NCI-H524 (cell line): ENCODE measurements at places on chromosomes 4 and X.

GRCh38 chrX:138298268-138298667, 413.2 kb downstream of the FGF13 start:
- peak; percentile 3 for DNase-seq

GRCh38 chr4:137621056-137621455, 88.8 kb upstream of the PCDH18 start:
- peak; percentile 64 for DNase-seq

DNA sequence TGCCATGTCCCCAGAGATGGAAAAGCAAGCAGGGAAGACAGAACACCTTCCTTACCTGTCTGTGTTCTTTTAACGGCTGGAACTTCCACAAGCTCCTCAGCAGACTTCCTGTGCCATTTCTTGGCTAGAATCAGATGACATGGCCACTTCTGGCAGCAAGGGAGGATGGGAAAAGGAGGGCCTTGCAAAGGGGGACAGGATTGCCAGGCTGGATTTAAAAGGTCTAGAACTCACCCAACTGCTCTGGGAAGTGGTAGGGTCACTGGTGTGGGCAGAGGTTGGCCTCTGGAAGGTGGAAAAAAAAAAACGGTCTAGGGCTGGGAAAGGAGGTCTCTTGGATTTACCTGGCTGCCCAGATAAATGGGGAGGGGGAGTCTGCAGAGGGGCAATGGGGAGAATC, 1.6 kb upstream of the USP11 start:
- no peak for DNase-seq

- DNase-seq: no peak
These were observed 460.8 kb downstream of the TMA16 start for GRCh38 chr4:163955288-163955687.

DNA sequence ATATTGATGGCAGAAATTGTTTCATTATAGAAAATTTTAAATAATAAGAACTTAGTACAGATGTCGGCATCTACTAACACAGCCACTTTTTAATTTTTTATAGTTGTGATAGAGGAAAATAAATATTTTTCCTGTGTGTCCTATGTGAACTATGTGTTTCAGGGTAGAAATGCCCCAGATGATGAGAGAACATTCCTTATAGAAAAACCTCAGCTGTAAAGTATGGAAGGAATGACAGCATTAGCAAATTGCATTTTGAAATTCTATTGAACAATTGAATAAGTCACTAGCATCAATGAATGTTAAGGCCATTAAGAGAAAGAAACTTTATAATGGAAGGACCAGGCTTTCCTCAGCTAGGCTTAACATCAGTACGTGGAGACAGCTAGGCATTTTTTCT, 149.2 kb downstream of the CFAP299 start:
- no peak for DNase-seq

DNA sequence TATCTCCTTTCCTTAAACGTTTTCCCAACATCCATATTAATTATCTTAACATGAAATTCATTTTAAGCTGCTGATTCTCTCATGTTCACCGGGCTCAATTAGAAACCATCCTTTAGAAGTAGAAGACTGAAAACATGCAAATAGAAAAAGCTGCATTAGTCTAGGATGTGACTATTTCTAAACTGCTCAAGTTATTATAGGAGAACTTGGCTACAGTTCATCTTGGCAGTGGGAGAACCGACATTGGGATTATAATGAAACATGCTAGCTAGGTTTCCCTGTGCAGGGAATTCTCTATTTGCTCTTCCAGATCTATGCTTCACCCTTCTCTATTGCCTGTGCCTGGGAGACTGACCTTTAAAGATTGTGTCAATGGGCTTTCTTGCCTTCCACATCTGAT, 151.0 kb upstream of the PPARGC1A start:
- DNase-seq: no peak

- DNase-seq: no peak
These were observed 3.6 kb downstream of the ARAF start for GRCh38 chrX:47564438-47565085.

- no peak for DNase-seq
These were observed 157.6 kb downstream of the ARX start for GRCh38 chrX:24858004-24858746.

GRCh38 chrX:140766024-140766611, 56.6 kb downstream of the LINC00632 start:
- peak; percentile 48 for DNase-seq

DNA sequence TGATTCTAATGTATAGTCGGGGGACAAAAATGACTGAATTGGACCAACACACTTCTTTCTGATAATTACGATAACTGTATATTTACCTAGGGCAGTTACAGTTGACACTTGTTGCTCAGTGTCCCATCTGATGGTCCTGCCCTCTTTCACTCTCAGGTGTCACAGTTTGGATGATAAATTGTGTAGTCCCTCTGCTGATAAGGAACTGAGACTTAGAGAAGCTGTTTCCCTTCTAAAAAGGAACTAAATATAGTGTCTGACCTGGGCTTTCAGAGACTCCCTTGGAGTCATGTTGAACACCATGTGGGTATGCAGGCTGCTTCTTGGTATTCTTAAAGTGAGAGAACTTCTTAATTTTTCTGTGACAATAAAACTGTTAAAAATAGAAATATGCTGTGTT, 23.7 kb upstream of the PNPLA4 start:
- DNase-seq: no peak

DNA sequence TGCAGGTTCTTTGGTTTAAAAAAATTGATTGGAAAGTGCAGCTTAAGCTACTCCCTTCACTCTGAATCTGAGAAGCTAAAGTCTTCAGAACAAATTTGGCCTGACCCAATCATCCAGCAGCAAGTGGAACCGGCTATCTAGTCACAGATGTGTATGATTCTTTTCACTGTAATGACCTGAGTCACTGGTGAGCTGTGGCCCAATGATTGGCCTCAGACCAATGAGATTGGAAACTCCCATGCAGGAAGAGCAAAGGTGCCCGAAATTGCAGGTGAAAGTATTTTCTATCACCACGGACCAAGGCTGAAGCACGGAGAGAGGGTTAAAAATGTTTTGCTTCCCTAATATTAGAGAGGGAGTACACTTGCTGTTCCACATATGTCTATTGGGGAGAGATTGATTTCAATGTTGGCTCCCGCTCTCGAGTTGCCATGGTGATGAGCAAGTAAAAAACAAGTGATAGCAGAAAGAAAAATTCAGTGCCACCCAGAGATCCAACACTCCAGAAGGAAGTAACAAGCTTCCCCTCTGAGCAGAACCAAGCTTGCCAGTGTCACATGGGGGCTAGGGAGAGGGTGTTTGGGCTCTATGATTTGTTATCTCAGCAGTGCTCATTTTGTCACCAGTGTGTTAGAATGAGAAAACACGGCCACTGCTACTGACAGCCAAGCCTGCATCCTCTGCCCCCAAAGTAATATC, 11.2 kb downstream of the RIPPLY1 start:
- DNase-seq: peak; percentile 69

DNA sequence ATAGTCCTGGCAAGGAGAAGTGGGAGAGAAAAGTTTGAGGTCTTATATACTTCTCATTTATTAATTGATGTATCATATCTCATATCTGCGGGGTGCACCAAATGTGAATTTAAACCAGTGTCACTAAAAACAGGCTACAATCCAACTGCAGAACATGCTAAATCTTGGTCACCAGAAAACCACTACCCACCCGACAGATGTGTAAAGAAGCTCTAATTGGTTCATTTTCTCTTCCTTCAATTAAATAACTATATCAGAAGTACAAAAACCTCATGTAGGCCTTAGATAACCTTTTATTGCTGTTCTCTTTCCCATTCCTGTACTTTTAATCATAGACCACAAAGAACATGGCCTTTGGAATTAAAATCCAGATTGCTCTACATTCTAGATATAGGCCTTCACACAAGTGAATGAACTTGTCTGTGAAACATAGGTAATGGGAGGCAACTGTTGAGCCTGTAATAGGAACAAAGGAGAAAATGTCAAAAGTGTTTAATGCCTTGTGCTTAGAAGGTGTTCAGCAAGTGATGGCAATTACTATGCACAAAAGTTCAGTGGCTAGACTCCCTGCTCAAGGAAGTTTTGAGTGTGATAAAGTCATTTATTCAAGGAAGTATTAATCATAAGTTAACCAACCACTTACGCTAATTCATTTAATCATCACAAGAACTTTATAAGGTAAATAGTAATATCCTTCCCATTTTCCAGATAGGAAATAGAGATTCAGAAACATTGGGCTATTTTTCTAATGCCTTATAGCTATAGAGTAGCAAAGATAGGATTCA, 425.6 kb downstream of the INPP4B start:
- DNase-seq: no peak
